NAMALWA (cell line): ENCODE measurements at places on chromosomes 5 and 9.

GRCh38 chr5:133247881-133248624, 196.2 kb downstream of the HSPA4 start:
- no peak for DNase-seq

DNA sequence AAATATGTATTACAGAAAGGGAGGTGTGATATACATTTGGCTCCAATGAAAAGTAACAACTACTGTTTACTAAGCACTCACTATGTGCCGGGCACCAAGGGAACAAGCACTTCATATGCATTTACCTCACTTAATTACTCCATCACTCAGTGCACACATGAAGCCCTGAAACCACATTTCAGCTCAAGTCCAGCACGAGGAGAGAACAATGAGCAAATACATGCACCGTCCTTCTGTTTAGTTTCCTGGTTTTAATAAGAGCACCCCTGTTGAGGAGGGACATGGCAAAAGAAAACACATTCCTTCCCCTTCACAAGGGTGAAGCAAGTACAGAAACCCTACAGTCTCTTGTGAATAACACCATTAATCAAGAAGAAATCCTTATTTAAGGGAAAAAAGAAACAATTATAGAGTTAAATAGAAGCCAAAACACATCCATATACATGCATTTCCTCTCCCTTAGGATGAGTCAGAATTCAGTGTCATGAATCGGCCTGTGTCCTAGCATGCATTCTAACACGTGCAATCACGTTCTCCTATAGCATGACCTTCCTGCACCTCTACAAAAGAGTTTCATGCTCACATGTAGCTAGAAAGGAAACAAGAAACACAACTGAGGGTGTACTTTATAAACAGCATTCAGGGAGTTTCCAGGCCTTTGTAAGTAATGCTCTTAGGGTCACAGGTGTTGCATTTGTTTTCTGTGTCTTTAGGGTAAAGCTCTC, 411.6 kb downstream of the BNC2 start:
- no peak for DNase-seq

DNA sequence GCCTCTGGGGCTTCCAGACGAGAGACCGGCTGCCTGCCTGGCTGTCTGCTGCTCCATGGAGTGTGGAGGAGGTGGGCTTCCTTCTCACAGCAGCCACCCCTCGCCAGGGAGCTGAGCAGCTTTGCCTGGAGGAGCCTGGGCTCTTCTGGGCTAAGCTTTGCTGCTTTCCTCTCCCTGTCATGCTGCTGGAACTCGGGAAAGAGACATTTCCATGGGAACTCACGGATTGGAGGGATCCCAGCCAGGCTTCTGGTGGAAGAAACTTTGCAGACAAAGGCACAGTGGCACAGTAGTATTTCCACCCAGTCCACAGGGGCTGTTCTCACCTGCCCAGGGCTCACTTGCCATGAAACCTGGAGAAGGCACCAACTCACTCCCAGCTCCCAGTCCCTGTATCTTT, 5.6 kb upstream of the NTNG2 start:
- DNase-seq = no peak

GRCh38 chr9:123164285-123164684, 104.1 kb downstream of the STRBP start:
- DNase-seq = no peak

- no peak for DNase-seq
Measured at GRCh38 chr9:96174371-96174770, 127.6 kb downstream of the HSD17B3 start.

DNA sequence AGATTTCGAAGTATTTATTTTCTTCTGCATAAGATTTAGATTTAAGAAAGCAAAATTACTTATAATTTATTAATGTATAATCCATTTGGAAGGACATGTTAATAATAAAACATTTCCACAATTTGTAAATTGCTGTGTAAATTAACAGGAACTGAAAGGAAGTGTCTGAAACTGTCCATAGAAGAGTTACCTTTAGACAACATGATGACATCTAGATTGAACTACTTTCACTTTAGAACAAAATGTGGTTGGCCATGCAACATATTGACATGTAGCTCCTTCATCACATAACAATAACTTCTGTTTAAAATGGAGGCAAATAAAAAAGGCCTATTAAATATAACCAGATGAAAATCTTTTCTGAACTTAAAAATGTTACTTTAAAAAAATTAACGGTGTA, 1849.5 kb upstream of the ACO1 start:
- DNase-seq = no peak

GRCh38 chr5:69279517-69279916, 44.8 kb downstream of the CDK7 start:
- no peak for DNase-seq

DNA sequence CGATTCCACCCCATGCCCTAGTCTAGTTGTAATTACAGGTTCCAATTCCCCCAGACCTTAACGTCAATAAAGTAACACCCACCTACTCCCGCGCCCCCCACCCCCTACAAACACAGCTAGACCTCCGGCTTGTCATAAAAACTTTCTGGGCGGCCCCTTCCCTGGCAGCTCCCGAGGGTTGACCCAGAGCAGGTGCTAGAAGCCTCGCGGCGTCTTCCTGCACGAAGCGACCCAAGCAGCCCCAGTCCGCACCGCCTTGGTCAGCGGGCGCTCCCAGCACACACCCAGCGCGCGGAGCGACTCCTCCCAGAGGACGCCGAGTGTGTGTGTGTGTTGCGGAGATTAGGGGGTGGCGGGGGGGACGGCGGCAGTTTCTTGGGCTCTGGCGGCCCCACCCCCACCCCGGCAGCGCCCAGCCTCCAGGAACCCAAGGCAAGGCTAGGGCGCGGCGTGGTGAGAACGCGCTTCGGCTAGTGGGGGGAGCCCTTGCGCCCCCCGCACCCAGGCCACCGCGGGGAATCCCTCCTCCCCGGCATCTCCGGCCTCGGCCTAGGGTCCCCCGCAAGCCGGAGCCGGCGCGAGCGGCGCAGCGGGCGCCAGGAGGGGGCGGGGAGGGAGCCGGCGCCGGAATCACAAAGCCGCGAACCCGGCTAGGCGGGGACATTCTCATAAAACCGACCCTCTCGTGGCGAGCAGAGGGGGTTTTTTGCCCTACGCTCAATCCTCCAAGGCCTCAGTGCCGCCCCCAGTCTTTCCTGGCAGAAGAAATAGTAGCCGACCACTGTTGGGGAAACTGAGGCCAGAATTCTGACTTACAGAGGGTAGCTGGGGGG, 2.2 kb downstream of the PCDH1 start:
- DNase-seq = no peak

GRCh38 chr5:154236011-154236410, 45.5 kb downstream of the GALNT10 start:
- no peak for DNase-seq

DNA sequence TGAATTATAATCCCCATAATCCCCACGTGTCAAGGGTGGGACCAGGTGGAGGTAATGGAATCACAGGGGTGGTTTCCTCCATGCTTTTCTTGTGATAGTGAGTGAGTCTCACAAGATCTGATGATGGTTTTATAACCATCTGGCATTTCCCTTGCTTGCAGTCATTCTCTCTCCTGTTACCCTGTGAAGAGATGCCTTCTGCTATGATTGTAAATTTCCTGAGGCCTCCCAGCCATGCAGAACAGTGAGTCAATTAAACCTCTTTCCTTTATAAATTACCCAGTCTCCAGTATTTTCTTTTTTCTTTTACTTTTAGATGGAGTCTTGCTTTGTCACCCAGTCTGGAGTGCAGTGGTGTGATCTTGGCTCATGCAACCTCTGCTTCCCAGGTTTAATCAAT, 182.7 kb upstream of the SEMA6A start:
- no peak for DNase-seq

DNA sequence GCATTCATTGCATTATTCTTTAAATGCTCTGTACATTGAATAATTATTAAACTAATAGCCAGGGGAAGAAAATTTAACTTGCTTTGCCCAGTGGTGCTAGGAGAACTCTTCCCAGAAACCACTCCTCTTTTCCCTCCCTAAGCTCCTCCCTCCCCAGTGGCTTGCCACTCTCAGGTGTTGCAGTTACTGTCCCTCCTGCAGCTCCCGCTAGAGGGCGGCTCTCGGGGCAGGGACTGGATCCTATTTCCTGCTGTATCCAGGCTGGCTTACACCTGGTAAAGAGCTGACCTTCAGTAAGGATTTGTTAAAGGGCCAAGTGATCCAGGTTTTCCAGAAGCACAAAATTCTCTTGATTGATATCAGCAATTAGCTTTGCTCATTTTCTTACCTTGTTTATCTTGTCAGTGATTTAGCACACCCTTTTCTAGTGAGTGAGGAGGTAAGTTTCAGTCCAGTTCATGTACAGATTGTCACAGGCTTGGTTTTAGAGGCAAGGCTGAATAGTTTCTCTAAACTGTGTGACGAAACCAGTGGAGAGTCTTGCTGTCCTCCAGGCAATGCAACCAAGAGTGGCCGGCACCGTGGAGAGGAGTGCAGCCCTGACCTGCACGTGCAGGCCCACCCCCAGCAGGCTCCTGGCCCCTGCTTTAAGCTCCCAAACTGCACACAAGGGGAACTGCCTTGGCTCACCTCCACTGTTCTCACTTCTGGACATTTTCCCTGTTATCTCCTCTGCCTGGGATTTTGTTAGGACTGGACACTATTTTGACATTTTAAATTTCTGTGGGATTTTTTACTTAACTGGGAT, 423.8 kb downstream of the SPOCK1 start:
- peak; percentile 73 for DNase-seq

- DNase-seq = no peak
Measured at GRCh38 chr5:395156-395920, 47.6 kb upstream of the EXOC3 start.

DNA sequence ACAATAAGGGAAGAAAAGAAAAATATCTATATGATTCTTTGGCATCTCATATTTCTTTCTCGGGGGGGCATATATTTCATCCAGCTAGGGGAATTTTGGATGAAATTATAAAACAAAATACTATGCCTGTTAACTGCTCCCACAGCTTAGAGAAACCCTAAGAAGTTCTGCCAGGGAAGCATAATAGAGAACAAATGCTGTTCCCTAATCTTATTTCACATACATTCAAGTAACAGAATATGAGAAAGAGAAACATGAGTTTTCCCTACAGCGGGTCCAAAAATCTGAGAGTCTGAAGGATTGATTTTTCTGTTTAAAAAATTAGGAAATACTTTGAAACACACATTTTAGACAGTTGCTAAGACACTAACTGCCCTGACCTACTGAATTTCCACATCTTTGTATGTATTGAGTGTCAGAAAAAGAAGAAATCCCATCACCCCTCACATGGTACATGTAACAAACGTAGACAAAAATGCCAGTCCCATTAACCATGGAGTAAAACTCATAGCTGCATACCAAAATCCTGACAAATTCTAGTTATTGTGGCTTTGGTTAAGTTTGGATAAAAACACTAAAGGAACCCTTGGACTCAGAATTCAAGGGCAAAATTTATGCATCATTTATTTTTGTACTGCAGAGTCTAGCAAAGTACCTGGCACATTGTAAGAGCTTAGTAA, 620.2 kb upstream of the DMAC1 start:
- DNase-seq = no peak

- no peak for DNase-seq
Measured at GRCh38 chr5:138545919-138546562, 3.0 kb upstream of the ETF1 start.

DNA sequence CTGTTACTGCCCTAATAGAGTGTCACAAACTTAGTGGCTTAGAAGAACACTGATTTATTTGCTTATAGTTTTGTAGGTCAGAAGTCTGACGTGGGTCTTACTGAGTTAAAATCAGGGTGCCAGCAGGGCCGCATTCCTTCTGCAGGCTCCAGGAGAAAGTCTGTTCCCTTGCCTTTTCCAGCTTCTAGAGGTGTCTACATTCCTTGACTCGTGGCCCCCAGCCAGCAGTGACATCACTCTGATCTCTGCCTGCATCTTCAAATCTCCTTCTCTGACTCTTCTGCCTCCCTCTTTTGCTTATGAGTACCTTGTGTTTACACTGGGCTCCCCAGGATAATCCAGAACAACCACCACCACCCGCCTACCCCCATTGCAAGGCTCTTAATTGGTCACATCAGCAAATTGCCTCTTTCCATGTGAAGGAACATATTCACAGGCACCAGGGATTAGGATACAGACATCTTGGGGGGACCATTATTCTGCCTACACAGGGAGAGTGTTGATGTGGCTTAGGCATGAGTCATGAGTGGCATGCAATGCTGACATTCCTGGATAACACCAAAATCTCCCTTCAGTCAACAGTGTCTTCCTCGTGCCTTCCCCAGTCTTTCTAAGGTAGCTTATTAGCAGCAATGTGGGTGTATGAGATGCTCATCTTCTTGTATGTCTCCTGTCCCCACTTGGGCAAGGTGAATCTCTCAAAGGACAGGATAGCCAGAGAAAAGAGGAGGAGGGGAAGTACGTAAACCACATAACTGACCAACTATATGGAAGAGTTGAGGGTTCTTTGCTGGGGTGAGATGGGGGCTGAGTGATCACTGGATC, 24.4 kb downstream of the CYFIP2 start:
- DNase-seq = no peak

GRCh38 chr9:127388037-127388855, 8.7 kb upstream of the SLC2A8 start:
- DNase-seq = no peak

DNA sequence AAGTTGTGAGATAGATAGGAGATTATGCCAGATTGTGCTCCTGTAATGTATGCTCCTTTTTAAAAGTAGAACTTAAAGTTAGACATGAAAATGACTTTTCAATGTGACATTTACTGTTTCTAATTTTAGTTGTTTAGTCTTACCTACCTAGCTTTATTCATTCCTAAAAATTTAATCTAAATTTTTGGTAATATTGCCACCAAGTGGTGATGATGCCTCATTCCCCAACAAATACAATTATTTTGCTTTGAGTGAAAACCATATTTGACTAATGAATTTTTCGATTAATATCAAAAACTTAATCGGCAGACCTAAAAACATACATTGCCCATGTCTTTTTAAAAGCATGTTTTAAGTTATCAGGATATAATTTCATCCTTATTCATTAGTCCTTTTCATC, 25.6 kb downstream of the PPWD1 start:
- DNase-seq = peak; percentile 13

DNA sequence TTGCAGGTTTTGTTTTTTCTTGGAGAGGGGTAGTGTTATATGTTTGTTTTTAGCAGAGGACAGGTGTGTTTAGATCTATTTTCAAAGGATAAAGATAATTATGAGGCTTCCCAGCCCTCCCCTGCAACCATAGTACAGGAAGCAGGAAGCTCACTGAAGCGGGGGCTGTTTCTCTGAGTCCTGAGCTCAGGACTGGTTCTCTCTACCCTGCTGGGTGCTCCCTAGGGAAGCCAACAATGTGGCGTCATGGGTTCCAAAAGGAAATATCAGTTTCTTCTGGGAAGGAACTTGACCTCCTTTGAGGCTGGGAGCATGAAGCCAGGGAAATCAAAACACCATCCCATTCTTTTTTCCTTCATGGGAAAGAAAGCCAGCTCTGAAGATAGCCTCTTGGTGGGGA, 62.2 kb downstream of the RAD23B start:
- DNase-seq = no peak

- DNase-seq = peak; percentile 64
Measured at GRCh38 chr5:95760273-95761191, 29.4 kb downstream of the RHOBTB3 start.

DNA sequence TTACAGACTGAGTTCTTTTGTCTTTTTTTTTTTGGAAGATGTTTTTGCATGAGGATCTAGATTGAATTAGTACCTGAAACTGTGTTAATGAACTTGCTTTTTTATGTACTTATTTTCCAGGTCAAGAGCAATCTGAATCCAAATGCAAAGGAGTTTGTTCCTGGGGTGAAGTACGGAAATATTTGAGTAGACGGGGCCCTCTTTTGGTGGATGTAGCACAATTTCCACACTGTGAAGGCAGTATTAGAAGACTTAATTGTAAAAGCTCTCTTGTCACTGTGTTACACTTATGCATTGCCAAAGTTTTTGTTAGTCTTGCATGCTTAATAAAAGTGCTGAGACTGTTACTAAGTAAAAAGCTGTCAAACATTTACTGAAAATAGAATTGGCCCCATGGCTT, 14.5 kb downstream of the SLC23A1 start:
- DNase-seq = no peak
